ENCODE measurements at places on chromosomes 13 and 19. TPM values are rescaled to one million over a fixed set of nuclear protein-coding genes. Genes with fewer than 3 reads are reported as not detected.

Gene ZNF723
- total RNA-seq = not detected

Gene WDR87
- not detected for total RNA-seq

Gene ZIC2
- total RNA-seq = 75.9 TPM

Gene RNF17
- 0.10 TPM for total RNA-seq

Gene ZSWIM4
- 2.9 TPM for total RNA-seq

Gene ANGPTL8
- total RNA-seq = not detected

Gene ZNF699
- total RNA-seq = 19.5 TPM

Gene C19orf81
- total RNA-seq = 7.1 TPM

Gene PCDH17
- 82.6 TPM for total RNA-seq

Gene SMG9
- total RNA-seq = 36.6 TPM

Gene ACP7
- total RNA-seq = 0.10 TPM

Gene CELF5
- 18.9 TPM for total RNA-seq

Gene FGF9
- total RNA-seq = 5.1 TPM

Gene NTN5
- total RNA-seq = 0.10 TPM

Gene FCAR
- 9.1 TPM for total RNA-seq

Gene TNNI3
- total RNA-seq = 3.2 TPM

All from spinal cord (tissue), 10 donors.